OCI-LY7 (cell line): ENCODE measurements at places on chromosomes 2 and 18.

DNA sequence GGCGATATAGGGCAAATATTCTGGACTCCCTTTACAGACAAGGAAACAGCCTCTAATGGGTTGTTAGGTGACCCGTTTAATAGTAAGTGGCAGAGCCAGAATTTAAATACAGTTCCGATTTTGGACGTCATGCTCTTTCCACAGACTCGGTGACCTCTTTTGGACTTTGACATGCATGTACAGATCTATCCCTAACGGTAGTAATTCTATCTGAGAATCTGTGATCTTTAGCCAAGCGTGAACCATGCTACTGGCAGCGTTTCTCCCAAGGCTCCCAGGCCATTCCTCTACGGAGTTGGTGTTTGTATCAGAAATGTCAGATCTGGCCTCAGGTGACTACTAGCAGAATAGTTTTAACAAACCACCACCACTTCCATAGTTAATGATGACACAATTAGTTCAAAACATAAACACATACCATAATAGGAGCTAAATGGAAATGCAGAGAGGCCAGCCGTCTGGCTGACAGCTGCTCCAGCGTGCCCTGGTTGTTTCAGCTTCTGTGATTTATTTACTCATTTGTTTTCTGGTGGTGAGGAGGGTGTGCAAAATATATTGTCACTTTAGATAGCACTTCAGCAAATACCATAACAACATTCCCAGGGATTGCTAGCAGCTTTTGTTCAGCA, 304.6 kb upstream of the LYPD1 start:
- DNase-seq: no peak

DNA sequence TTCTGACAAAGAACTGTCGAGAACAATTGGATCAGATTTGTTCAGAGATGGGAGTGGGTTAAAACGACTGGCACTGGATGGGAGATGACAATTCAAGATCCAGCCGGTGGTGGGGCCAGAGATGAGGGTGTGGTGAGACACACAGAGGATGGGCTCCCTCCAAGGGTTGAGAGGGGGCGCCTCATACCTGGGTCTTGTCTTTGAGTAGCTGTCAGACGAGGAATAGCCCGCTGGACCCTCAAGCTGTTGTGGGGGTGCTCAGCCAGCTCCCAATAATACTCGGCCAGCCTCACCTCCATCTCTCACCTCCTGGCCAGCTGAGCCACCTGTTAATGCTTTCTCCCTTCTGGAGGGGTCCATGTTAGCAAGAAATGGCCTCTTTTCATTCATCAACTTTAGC, 14.0 kb downstream of the INPP5D start:
- DNase-seq: peak; percentile 55

DNA sequence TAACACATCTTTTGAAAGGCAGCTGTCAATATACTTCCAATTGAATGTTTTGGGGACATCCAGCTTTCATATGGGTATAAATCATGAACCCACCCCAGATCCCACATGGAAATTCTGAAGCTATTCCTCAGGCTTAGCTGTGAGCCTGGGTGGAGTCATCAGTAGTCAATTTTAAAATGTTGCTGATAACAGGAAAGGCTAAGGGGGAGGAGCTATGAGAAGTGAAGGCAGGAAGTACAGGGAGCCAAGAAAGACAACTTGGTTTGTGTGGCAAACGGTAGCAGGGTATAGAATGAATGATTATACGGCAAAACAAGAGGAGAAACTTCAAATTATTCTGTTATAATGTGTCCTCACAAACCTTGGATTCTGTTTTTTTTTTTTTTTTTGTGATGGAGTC, 108.6 kb downstream of the QPCT start:
- no peak for DNase-seq

DNA sequence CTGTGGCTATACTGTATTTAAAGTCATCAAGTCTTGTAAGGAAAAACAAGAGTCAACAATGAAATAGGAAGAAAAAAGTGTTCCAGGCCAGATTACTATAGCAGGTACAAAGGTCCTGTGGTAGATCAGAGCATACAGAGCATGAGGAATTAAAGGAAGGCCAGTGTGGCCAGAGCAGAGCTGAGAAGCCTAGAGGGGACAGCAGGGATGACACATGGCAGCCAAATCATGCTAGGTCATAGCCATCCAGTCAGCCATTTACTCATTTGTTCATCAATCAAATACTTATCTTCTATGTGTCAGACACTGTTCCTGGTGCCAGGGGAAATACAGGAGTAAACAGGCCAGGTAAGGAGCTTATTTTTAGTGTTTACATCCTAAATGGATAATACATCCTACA, 24.3 kb downstream of the ADD2 start:
- DNase-seq: no peak

GRCh38 chr18:37385846-37386778, 179.5 kb downstream of the CELF4 start:
- peak; percentile 45 for DNase-seq

GRCh38 chr2:66305718-66306117, 129.2 kb upstream of the MEIS1 start:
- no peak for DNase-seq

DNA sequence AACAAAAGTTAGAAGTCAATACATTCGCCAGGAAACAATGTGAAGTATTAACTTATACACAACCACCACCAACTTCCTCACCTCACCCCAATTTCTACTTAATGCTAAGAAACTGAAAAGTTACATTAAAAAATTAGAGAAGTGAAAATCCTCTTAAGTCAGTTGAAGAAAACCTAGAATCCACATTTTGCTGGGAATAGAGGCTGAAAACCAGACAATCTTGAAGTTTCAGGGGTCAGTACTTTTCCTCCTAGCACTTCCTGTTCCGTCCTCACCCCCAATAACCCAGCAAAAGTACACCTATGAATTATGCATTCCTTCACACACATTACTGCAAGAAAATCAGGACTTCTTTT, 6.3 kb downstream of the YES1 start:
- no peak for DNase-seq

DNA sequence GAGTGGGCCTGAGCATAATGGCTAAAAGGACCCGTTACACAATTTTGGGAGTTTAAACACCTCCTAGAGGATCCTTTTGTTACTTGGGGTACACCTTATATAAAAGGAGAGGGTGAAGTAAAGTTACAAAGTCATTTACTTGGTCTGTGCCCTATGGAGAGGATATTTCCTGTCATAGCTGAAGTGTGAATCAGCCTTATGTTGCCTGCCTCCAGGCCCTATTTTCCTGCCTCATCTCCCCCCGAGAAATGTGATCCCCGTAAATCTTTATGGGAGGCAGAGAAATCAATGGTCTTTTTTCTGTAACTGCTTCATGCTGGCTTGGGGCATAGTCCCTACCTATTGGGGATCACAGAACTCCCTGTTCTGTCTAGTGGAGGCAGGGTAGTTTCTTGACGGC, 906.6 kb downstream of the DSC3 start:
- DNase-seq: no peak

DNA sequence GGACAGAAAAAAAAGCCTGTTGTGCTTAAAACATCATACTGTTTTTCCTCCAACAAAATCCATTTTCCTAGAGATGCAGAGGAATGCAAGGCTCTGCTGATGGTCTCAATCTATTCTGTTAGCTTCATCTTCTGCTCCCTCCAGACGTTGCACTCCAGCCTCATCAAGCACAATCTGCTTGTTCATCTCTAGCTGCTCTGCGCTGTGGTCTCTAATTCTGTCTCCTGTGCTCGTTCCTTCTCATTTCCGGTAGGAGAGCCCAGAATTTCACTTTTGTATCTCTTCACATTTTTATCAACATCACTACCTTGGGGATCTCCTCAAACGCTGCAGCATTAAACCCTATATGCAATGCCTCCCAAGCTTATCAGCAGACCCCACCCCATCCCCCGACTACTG, 708.9 kb downstream of the RNF144A start:
- peak; percentile 63 for DNase-seq

GRCh38 chr2:16663121-16663905, 2.3 kb downstream of the CYRIA start:
- peak; percentile 61 for DNase-seq

DNA sequence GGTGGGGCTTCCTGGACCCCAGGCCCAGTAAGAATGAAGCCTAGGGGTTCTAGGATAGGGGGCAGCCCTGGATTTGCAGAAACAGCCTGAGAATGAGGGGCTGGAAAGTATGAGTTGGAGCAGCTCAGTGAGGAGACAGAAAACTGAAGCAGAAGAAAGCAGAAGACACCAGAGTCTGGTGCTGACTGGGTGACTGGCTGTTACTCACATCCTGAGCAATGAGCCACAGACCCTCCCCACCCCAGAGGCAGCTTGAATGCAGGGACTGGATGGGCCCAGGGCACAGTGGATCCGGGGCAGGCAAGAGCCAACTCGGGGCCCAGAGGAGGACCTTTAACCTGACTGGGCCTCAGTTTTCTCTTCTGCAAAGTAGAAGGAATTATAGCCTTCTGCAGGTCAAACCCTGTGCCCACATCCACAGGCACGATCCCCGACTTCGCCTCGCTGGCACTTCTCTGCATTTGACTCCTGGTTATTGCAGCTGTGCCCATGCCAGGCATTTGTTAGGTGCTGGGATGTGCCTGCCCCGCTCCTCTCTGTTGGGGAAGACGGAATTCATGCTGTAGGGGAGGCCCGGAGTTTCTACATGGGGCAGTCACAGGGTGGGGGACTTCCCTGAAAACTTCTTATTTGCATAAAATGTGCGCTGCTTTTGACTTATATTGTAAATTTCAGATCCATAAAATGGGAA, 8.5 kb downstream of the STEAP3 start:
- DNase-seq: no peak

GRCh38 chr2:210562502-210563080, 6.2 kb downstream of the CPS1 start:
- DNase-seq: no peak

DNA sequence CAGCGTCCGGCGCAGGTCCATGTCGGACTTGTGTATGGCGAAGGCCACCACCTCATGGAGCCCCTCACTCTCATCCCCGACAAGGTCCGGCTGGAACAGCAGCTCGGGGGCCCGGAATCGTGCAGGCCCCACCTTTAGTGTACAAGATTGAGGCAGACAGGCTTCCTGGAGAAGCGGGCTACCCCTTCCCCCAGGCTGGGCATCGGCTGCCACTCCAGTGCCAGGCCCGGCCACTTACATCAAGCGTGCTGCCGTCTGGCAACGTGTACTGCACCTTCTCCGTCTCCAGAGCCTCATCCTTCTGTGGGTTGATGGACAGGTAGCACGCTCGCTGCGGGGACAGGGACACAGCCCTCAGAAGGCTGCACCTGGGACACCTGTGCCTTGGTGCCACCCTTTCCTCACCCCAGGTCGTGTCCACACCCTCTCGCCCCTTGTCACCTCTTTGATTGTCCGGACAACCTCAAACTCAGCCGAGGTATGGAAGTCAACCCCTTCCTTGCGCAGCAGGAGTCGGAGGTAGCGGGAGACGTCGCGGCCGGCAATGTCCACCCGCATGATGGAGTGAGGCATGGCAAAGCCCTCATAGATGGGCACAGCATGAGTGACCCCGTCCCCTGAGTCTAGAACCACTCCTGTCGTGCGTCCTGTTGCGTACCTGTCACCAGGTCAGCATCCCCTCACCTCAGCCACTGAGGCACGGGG, 5.7 kb downstream of the ACTR1B start:
- no peak for DNase-seq

DNA sequence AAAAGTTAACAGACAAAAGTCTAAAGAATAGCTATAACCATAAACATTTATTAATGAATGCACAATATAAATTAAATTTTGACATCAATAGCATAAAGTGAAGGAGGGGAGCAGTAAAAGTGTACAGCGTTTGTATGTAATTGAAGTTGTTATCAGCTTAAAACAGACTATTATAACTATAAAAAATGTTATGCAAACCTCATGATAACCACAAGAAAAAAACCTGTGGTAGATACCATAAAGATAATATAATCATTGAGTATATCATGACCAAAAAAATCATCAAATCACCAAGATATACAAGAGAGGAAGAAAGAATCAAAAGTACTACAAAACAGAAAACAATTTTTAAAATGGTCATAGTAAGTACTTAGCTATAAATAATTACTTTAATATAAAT, 122.1 kb upstream of the ID2 start:
- no peak for DNase-seq

DNA sequence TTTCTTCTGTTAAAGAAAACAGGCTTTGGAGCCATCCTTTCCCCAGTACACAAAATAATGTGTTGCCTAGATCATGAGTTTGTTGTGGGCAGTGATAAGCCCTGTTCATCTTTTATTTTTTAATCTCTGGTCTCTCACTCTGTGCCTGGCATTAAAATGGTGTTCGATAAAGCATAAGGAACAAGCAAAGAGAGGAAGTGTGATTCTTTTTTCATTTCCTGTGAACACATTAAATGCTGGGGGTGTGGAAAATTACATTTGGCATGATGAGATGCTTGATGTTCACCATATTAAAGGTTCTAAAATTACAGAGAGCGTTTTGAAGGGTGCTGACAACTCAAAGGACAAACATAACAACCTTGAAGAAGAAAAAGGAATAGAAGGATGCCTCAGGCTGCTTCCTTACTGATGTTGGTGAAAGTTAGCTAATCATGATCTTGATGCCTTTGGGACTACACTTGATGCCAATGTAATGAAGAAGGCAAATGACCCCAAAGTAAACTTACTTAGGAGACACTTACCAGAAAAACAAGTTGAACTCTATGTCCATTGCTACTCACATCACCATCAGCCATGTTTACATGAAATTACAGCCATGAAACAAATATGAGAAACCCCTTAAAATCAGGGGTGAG, 33.0 kb downstream of the TMEFF2 start:
- peak; percentile 4 for DNase-seq

- DNase-seq: peak; percentile 27
These were observed 312.7 kb upstream of the CWC22 start for GRCh38 chr2:180319586-180320405.

DNA sequence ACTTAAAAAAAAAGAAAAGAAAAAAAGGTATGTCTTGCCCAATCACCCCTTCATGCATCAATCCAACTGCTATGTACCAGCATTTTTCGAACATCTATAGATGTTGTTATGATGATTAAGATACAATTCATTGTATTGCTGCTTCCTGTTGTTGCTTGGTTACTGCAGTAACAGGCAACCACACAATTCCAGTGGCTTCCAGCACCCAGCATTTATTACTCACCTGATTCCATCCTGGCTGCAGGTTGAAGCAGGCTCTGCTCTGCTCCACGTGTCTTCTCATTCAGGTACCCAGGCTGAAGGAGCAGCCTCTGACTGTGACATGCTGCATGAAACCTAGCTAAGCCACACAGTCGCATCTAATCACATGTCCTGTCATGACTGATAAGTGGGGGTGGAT, 196.9 kb downstream of the INO80D start:
- DNase-seq: no peak
